Left renal pelvis (tissue), 4 donors: ENCODE measurements at places on chromosomes 3 and 15. TPM values are rescaled to one million over a fixed set of nuclear protein-coding genes. Genes with fewer than 3 reads are reported as not detected.

RPL32 gene
- polyA plus RNA-seq = 2,167 TPM

SQOR gene
- polyA plus RNA-seq = 11.3 TPM

PPP1R14D gene
- polyA plus RNA-seq = not detected

CCR3 gene
- polyA plus RNA-seq = 0.27 TPM

- DNase-seq = no peak
These were observed 26.1 kb downstream of the GRK7 start for GRCh38 chr3:141789281-141789680.

ROPN1 gene
- polyA plus RNA-seq = not detected

PRSS50 gene
- 1.2 TPM for polyA plus RNA-seq

ALDH1L1 gene
- polyA plus RNA-seq = 3.2 TPM

DNA sequence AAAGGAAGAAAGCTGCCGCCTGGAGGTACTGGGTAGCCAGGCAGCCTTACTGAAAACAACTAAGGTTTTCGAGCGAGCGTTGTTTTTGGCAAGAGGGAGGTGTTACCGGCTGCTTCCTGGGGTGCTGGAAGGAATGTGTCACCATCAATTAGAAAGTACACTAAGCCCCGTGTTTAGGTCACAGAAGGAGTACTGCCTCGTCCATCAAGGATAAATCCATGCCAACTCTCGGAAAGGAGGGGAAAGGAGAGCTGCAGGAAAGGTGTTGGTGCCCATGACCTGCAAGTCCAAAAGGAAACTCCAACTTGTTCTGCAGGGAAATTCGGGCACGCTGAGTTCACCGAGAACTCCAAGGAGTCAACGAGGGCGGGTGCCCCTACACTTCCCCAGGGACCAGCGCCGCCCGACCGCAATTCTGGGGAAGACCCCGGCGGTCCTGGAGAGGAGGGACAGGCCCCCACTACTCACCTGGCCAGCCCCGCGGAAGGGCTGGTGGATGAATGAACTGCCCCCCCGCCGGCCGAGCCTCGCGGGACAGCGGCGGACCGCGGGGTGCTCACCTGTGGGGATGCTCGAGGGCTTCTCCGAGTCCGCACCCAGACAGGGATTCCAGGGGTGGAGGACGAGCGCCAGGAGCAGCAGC lies 542 bp downstream of the PLOD2 start:
- peak; percentile 65 for DNase-seq

- DNase-seq = no peak
These were observed 42.4 kb downstream of the TNIK start for GRCh38 chr3:171417813-171418212.

GRCh38 chr3:194488055-194488742 lies 1.4 kb upstream of the ATP13A3 start:
- DNase-seq = no peak

- no peak for DNase-seq
These were observed 37.7 kb downstream of the ZIC4 start for GRCh38 chr3:147368561-147369221.

SLC27A2 gene
- polyA plus RNA-seq = 60.5 TPM

DNA sequence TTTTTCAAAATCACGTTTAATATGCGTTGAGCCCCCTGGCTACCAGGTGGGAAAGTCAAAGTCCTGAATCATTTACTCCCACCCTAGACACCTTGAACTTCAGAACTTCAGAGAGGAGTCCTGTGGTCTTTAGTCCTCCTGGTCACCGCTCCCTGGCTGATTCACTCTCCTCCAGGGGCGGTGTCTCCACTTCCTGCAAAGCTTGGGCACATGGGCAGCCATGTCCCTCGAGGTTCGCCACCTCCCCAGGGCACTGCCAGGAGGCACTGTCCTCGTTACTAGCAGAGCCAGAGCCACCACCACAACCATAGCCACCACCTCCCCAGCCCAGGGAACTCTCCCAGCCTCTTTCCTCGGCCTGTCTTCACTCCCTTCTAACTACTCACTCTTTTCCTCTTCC lies 31.0 kb downstream of the LOXL1 start:
- no peak for DNase-seq

- no peak for DNase-seq
These were observed 19.9 kb downstream of the IQGAP1 start for GRCh38 chr15:90407871-90408317.
